Spinal cord (tissue), 10 donors: ENCODE measurements at places on chromosomes 4 and X. TPM values are rescaled to one million over a fixed set of nuclear protein-coding genes. Genes with fewer than 3 reads are reported as not detected.

DMD gene
- polyA plus RNA-seq: 28.4 TPM

GRCh38 chr4:9800848-9801247, 19.4 kb downstream of the DRD5 start:
- H3K4me1 ChIP-seq: peaks cover 12% of the 10 kb centered on the region
- H3K4me3 ChIP-seq: no peak overlapping the region

- H3K36me3 ChIP-seq: no peaks in the 10 kb centered on the region
- H3K4me1 ChIP-seq: no peaks in the 10 kb centered on the region
- DNase-seq: no peak
- no peaks in the 10 kb centered on the region for H3K27me3 ChIP-seq
Measured at GRCh38 chr4:79759793-79760192, 313.2 kb downstream of the ANTXR2 start.

TMEM154 gene
- polyA plus RNA-seq: 0.56 TPM

XAGE2 gene
- not detected for polyA plus RNA-seq
